NCI-H1417 (cell line): ENCODE measurements at places on chromosomes 5 and 9.
A peak's percentile ranks its signal among the peaks of the same experiment; 100 is the strongest.

DNA sequence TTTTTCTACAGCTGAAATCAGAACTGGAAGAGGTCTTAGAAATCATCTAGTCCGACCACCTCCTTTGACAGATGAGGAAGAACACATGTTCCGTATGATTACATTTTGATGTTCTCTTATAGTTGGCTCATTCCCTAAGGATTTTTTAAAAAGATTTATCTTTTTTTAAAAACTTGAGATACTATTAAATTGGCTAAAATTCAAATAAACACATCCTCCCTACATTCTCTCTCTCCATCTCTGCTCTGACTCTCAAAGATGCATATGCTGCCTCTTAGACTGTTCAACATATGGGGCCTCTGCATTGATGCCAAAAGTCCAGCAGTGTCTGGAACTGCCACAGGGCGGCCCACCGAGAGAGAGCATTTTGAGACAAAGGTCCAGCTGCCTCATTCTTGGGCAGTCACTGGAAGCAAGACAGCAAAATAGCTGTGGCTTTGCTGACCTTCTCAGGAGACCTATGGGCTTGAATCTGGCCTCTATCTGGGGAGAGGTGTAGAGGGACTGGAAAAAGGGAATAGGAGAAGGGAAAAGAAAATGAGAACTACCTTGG, 12.8 kb upstream of the TSSK1B start:
- no peak for DNase-seq

DNA sequence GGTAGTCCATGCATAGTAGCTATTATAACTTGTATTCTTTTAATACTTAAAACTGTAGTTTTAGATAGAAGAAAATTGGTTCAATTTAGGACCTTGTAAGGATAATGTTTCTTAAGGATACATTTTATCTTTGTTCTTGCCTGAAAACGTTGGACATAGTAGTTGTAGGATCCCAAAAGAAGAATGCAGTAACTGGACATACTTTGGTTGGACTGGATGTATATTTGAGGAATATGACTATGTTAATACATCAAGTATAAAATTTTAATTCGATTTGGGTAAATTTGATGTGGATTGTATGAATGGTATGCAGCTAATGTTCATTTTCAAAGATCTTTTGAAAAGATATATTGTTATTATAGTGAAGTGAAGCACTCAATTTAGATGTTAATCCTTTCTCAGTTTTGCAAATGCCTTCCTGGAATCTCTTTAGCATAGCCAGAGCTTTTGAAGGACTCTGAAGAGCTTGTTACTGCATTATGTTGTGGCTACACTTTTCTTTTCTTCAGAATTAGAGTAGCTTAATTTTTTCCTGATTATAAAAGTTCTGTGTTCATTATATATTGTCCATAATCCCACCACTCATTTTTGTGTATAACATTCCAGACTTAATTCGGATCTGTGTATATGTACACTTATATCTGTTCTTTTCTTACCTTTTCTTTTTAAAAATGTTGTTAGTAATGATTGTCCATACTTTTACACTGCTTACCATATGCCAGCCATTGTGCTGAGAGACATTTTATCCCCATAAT, 41.2 kb downstream of the LRRTM2 start:
- peak; percentile 14 for DNase-seq

- DNase-seq = no peak
Observed at GRCh38 chr5:74594137-74595040, 46.1 kb downstream of the ENC1 start.

- DNase-seq = no peak
Observed at GRCh38 chr5:43619911-43620310, 16.9 kb downstream of the NNT start.

GRCh38 chr9:76452839-76453238, 6.1 kb upstream of the GCNT1 start:
- DNase-seq = no peak

- DNase-seq = no peak
Observed at GRCh38 chr5:141701360-141702119, 19.5 kb upstream of the ARAP3 start.

DNA sequence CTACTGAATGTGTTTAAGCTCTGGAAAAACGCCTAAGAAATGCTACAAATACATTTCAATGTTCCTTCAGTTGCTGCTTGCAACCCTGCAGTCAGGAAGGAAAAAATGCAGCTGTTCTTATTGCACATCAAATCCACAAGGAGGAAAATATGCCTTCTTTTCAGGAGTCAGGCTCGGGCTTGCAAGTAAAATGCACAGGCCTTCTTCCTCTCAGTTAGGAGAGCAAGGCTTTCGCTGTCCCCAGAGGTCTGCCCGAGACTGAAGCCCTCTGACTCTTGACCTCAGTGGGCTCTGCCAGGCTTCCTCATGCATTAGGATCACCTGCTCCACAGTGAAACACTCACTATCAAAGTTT, 899 bp upstream of the SHC3 start:
- no peak for DNase-seq

DNA sequence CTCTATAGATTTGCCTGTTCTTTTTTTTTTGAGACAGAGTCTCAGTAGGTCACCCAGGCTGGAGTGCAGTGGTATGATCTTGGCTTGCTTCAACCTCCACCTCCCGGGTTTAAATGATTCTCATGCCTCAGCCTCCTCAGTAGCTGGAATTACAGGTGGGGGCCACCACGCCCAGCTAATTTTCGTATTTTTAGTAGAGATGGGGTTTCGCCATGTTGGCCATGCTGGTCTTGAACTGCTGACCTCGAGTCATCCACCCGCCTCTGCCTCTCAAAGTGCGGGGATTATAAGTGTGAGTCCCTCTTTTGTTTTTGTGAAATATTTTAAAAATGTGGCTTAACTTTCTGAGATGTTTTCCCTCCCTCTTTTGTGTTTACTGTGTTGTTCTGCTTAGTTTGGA, 29.2 kb downstream of the HSPA4 start:
- no peak for DNase-seq

- DNase-seq = peak; percentile 46
Observed at GRCh38 chr5:124745928-124746915, at the start of gene ZNF608. TSS of gene ZNF608 (minus strand) at chr5:124746639. CDS start at chr5:124744989, 1,650 bp downstream.

- DNase-seq = no peak
Observed at GRCh38 chr5:83006683-83007283, 70.4 kb downstream of the TMEM167A start.

GRCh38 chr9:137112564-137113384, 1.8 kb downstream of the DPP7 start:
- DNase-seq = no peak

GRCh38 chr9:92716557-92716956, 46.6 kb upstream of the IPPK start:
- peak; percentile 75 for DNase-seq

GRCh38 chr5:176609724-176610434, at the start of gene GPRIN1:
TSS of gene GPRIN1 (minus strand) at chr5:176610156. CDS start at chr5:176599834, 10,322 bp downstream.
- peak; percentile 83 for DNase-seq

- no peak for DNase-seq
Observed at GRCh38 chr9:37983381-37984067, 79.6 kb upstream of the SLC25A51 start.

DNA sequence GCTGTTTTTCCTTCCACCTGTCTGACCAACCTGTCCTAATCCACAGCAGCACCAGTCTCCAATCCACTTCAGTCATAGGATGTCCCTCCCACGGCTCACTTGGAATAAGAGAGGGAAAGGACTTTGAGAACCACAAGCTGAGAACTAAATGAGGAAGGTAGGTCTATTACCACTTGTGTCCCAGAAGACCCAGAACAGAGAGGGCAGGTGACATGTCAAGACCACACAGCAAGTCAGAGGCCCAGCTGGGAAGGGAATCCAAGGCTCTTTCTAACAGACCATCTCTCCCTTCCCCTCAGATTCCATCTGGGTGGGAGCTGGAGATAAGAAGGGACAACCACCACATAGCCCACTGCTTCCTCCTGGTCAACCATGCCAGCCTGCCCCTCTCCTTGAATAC, 14.6 kb downstream of the ANXA6 start:
- no peak for DNase-seq

DNA sequence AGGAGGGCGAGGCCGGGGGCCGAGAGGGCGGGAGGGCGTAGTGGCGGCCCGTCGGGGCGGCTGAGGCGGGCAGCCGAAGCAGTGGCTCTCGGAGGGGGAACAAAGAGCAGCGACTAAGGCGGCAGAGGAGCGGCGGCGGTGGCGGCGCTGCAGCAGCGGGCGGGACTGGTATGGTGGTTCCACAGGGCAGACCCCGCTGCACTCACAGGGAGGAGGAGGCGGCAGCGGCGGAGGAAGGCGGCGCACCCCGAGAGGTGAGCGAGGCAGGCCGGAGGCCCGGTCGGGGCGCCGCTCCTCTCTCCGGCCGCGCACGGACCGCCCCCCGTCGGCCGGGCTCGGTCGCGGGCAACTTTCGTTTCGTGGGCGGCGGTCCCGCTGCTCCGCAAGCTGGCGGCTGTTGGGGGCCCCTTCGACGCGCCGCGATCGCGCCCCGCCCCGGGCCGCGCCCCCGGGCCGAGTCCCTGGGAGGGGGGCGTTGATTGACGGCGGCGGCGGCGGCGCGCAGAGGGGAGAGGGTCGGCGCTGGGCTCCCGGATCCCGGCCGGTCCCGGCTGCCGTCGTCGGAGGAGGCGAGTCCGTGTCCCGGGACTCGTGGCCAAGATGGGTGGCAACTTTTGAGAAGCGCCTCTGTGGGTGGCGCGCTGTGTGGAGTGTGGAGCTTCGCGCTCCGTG, 467 bp downstream of the CNOT6 start:
- DNase-seq = peak; percentile 68

DNA sequence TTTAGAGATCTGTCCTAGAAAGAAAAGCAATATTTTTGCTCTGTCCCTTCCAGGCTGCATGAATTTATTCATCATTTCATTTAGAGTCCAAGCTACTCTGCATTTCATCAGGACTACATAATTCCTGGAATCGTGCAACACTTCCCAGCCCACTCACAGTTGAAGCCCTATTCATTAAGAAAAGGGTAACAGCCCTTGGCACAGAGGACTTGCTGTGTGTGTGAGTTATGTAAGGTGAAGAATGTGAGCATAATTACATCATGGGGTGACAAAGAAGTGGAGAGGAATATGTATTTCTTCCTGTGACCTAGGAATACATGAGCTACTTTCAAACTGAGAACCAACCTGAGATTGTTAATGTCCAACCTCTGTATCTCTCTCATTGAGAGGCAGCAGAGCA, 317.4 kb downstream of the ARHGEF28 start:
- DNase-seq = no peak

GRCh38 chr5:136054142-136055019, 25.6 kb downstream of the TGFBI start:
- DNase-seq = no peak

- no peak for DNase-seq
Observed at GRCh38 chr9:5587024-5587423, 41.9 kb upstream of the RIC1 start.

DNA sequence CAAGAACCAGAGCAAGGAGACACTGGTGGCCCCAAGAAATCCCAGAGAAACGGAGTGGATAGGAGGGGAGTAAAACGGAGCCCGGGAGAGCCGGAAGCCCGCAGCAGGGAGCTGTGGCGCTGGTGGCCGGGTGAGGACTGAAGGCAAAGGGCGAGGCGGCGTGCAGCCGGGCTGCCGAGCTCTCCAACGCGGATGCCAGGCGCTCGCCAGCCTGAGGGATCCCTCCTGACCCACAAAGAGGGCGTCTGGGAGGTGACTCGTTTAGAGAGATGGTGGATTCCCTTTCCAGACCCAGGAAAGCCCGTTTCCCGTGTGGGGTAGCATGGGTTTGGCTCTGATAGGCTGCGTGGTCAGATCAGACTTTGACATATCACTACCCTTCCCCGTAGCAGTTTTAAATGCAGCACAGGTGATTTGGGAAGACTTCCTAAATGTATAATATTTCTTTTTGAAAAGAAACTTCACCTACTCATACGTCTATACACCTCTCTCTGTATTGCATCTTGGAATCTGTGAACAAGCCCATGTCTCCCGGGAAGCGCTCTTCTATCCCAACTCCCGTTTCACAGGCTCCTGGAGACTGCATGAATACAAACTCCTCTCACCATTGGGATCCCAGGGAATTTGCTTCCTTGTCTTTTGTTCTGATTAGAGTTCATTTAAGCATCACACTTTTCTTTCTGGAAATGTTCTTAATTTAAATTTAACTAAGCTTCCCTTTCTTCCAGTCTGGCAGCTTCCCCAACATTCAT, 158.1 kb downstream of the C9orf152 start:
- DNase-seq = peak; percentile 78

GRCh38 chr9:120850315-120850714, 7.6 kb upstream of the PSMD5 start:
- DNase-seq = no peak

GRCh38 chr5:158116965-158117364, 258.0 kb upstream of the CLINT1 start:
- DNase-seq = no peak

DNA sequence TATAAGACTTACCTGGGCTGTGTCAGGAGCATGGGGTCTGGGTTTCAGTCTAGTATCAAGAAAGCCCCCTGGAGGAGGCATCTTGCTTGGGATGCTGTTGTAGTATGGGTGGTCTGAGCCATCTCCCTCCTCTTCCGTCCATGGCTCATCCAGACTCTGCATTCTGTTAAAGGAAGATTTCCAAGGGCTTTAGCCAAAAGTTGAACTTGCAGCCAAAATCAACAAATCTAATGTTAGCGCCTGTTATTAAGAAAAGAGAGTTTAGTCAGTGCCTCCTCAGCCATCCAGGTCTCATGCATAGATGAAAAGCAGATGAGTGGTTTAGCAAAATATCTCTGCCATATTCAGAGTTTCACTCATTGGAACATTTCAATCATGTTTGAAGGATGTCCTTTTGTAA, 55.6 kb downstream of the S1PR3 start:
- no peak for DNase-seq

GRCh38 chr5:118598311-118598710, 390.0 kb downstream of the DTWD2 start:
- DNase-seq = no peak

DNA sequence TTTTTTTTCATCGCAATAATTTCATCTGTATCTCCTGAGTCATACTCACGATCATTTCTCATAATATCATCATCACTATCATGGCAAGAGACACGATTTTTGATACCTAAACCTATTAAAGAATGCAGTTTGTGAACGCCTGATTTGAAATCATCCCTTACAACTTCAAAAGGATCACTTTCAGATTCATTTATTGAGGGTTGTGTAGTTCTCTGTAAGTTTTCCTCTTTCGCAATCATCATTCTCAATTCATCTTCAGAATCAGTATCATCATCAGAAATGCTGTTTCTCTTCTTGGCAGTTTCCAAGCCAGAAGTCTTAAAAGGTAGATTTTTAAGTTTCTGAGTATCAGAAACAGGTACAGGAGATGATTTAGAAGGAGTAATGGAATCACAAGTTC, 9.7 kb downstream of the NOL8 start:
- no peak for DNase-seq

- DNase-seq = no peak
Observed at GRCh38 chr9:97938081-97938644, at the start of gene HEMGN. TSS of gene HEMGN (minus strand) at chr9:97938172. CDS start at chr9:97938136, 36 bp downstream.

DNA sequence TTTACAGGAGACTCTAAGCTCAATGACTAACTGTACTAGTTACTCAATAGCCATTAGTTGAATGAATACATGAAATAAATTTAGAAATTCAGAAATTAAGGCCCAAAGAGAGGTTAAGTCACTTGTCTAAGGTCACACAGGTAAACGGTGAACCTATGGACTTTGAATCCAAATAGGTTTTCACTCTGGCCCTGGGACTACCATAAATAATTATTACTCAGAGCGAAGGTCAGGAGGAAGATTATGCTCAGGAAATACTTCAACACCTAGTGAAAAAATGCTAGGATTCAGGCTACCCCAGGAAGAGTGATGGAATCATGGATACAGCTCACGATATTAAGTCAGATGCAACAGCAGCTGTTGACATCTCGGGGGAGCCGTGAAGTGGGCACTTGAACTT, 417.4 kb downstream of the GABRG2 start:
- no peak for DNase-seq

GRCh38 chr9:116815835-116816234, 128.7 kb downstream of the TRIM32 start:
- DNase-seq = no peak

- peak; percentile 4 for DNase-seq
Observed at GRCh38 chr5:80739496-80739895, 84.7 kb upstream of the DHFR start.
